ENCODE measurements at places on chromosomes 12 and 14.

GRCh38 chr12:98002887-98003493 lies 512.4 kb upstream of the TMPO start:
- peak; percentile 7 for DNase-seq

DNA sequence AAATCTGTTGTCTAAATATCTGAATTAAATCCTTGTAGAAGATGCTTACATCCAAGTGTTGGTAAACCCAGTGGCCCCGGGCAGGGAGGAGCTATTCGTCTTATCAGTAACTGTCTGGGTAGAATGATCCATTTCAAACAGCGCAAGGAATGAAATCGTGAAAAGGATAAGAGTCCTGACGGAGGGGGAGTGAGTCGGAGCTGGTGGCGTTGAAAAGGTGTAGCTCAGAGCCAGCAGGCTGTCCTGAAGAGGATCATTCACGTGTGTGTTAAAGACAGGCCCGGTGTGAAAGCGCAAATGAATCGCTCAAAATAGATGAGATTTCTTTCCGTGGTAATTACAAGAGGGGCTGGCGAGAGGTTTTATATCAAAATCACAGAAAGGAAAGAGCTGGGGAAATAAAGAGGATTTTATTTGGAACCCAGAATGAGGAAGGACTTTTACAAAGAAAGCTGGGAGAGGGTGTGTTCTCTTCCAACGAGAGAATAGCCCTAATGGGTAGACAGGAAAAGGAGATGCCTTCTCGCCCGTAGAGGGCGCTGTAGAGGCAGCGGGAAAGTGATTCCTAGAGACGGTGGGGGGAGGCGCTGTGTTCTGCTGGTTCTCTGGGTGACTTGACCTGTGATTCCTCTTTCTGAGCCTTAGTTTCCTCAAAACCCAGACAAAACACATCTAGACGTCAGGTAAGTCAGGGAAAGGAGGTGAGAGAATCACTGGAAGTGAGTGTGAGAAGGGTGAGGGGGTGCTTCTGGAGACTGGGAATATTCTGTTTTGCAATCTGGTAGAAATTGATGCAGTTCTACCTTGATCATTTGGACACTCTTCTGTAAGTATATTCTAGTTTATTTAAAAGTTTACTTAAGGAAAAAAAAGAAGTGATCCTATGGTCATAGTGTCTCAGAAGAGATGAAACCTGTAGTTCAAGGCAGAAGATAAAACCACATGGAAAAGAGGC lies 39.3 kb downstream of the SRRM4 start:
- DNase-seq, result peak; percentile 29

DNA sequence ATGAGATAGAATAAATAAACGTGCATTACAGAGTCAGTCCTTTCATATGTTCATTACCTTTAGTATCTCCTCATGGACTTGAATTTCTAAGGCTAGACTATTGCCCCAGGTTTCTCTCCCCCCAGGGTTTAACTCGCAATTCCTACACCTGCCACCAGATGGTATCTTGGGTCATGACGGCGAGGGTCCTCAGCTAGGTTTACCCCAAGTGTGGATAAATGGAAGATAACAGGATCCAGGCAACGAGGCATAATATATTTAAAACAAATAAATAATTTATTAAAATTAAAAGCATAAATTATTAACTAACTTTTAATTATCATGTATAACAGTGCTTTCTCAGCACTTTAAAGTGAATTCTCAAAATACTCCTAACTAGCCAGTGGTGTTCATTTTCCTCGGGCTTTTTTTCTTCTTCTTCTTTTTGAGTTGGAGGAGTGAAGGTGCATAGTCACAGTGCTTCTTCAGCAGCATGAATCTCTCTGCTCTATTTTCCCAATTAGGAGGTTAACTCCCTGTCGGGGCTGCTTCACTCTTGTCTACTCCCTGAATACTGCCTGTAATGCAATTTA lies 243.5 kb upstream of the CAND1 start:
- DNase-seq, result peak; percentile 50

GRCh38 chr14:74860899-74861733 lies 14.8 kb downstream of the PROX2 start:
- peak; percentile 94 for DNase-seq

GRCh38 chr14:24310646-24311604 lies at the start of gene LTB4R:
Gene LTB4R (plus strand): TSS chr14:24311502. CDS start chr14:24315652, 4,150 bp downstream.
- DNase-seq, result no peak

GRCh38 chr14:24141097-24141880 lies at the start of gene EMC9:
Gene EMC9 (minus strand): TSS chr14:24141591. CDS start chr14:24141304, 287 bp downstream.
- DNase-seq, result peak; percentile 100

- DNase-seq, result no peak
Measured at GRCh38 chr12:131276501-131277185, 322.9 kb downstream of the ADGRD1 start.

DNA sequence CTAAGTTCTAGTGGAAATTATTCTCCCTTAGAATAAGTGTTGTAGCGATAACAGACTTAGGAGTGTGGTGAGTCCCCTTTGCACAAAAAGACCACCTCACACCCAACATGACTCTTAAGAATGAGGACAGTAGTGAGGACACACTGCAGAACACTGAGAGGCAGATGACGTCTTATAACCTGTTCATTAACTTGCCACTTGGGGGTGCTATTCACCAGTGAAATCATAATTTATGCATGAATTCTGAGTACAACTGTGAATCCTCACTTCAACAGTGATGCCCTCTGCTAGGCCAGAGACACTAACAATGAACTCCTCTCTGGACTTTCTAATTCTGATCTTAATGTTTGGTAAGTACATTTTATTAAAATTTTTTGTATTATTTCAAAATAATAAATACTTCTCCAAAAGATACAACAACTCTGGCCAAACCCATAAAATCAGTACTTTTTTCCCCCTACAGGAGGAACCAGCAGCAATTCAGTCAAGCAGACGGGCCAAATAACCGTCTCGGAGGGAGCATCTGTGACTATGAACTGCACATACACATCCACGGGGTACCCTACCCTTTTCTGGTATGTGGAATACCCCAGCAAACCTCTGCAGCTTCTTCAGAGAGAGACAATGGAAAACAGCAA lies 274.7 kb downstream of the DAD1 start:
- DNase-seq, result peak; percentile 75

- no peak for DNase-seq
Measured at GRCh38 chr14:34180869-34181268, 230.0 kb upstream of the EGLN3 start.

DNA sequence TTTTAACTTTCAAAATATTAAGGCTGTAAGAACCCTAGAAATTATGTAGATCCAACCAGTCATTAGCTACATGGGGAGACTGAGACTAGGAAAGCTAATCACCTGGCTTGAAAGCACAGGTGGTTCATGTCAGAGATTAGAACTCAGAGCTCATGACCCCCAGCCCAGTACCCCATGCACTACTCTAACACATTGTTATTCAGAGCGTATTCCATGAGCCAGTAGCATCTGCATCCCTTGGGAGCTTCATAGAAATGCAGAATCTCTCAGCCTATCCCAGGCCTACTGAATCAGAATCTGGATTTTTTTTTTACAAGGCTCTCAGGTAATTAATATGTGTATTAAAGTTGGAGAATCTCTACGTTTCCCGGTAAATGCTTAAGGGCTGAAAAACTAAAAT lies 161.7 kb downstream of the BTG1 start:
- no peak for DNase-seq

DNA sequence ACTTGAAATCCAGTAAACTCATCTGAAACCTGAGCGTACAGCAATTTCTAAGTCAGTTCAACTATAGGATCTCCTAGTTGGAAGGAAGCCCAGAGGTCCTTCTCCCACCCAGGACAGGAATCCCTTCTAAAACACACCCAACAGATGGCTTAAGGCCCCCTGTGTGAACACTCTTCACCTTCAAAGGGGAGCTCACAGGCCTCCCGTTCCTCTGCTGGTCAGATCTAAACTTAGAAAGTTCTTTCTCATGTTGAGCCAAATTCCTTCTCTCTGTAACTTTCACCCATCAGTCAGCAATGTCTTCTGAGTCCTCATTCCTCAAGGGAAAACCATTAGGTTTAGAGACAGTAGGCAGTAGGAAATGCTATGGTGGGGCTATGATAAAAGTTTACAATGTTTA lies 355.2 kb downstream of the PCNX1 start:
- DNase-seq, result no peak

DNA sequence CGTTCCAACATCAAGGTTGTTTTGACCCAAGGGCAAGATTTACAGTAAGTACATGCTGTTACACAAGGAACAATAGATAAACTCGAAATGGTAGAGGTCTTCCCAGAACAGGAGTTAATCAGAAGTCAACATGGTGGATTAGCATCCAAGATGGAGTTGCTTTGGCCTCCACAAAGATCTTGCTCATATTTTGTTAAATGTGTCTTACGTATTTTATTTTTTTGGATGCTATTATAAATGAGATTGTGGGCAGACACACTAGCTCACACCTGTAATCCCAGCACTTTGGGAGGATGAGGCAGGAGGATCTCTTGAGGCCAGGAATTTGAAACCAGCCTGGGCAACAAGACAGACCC lies 22.3 kb upstream of the RAB21 start:
- no peak for DNase-seq

GRCh38 chr14:32925439-32925838 lies 13.2 kb upstream of the NPAS3 start:
- no peak for DNase-seq

- no peak for DNase-seq
Measured at GRCh38 chr12:3277306-3277943, 200.2 kb downstream of the TSPAN9 start.

GRCh38 chr12:23204933-23205778 lies 580.2 kb downstream of the ETNK1 start:
- peak; percentile 63 for DNase-seq

Data from suppressor macrophage treated with lipopolysaccharide for 4 hours (primary cell).